ENCODE measurements at places on chromosomes 13 and 19. TPM values are rescaled to one million over a fixed set of nuclear protein-coding genes. Genes with fewer than 3 reads are reported as not detected.
A peak's percentile ranks its signal among the peaks of the same experiment; 100 is the strongest.

KIR3DL1 gene
- total RNA-seq: not detected

TBXA2R gene
- total RNA-seq: 0.37 TPM

SERP2 gene
- not detected for total RNA-seq

GRCh38 chr13:101398920-101399319, 17.4 kb downstream of the NALCN start:
- no peak for ATAC-seq

GRCh38 chr19:11361771-11362731, 6.8 kb downstream of the PLPPR2 start:
- ATAC-seq: no peak

- ATAC-seq: no peak
Observed at GRCh38 chr19:7215176-7215575, 79.0 kb downstream of the INSR start.

DNA sequence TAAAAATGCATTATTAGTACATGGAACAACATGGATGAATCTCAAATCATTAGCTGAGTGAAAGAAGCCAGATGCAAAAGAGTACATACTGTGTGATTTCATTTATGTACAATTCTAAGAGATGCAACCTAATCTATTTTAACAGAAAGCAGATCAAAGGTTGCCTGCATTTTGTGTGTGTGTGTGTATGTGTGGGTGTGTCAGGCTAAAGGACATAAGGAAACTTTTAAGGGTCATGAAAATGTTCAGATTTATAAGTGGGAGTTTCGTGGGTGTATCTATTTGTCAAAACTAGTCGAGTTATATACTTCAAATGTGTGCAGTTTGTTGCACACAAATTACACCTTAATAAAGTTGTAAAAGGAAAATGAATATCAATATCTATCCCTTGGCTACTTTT, 17.9 kb upstream of the NEK3 start:
- no peak for ATAC-seq

GRCh38 chr13:102935896-102936321, 90.1 kb downstream of the ERCC5 start:
- ATAC-seq: no peak

TIMM44 gene
- total RNA-seq: 81.5 TPM

DNA sequence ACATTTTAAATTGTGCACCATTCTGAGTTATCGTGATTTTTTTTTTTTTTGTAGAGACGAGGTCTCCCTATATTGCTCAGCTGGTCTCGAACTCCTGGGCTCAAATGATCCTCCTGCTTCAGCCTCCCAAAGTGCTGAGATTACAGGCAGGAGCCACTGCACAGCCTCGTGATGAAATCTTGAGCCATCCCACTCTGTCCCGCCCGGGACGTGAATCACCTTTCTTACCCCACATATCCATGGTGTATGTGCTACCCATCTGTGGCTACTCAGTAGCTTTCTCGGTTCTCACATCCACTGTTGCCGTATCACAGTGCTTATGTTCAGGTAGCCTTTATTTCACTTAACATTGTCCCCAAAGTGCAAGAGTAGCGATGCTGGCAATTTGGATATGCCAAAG, 26.5 kb downstream of the PAK4 start:
- no peak for ATAC-seq

PPM1N gene
- 5.2 TPM for total RNA-seq

GRCh38 chr13:74682746-74683145, 548.5 kb upstream of the KLF12 start:
- no peak for ATAC-seq

GRCh38 chr13:106689906-106690305, 122.0 kb upstream of the ARGLU1 start:
- ATAC-seq: no peak

KLK8 gene
- not detected for total RNA-seq

- ATAC-seq: peak; percentile 66
Observed at GRCh38 chr19:21586311-21587116, 81.1 kb downstream of the ZNF429 start.

DNA sequence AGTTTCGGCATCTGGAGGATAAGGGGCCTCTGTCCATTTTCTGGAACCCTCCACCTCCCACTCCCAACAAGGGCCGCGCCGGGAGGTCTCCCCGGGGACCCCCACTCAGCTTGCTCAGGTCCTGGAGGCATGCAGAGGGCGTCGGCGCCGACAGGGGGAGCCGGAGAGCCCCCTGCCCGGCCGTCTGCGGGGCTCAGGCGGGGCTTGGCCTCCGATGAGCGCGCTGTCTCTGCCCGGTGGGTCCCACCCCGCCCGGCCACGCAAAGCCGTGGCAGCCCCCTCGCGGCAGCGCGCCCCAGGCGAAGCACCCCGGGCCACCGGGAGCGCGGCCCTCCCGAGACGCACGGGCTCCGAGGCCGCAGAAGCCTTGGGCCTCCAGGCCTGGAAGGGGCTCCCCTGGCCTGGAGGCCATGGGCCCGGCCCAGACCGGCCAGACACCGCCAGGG, 149.7 kb upstream of the ZNF536 start:
- no peak for ATAC-seq

- no peak for ATAC-seq
Observed at GRCh38 chr13:79560954-79561353, 80.0 kb downstream of the NDFIP2 start.

- ATAC-seq: no peak
Observed at GRCh38 chr19:3375221-3376090, 9.1 kb downstream of the NFIC start.
